Endothelial cell (in vitro differentiated cells): ENCODE measurements at places on chromosomes 6 and 20. TPM values are rescaled to one million over a fixed set of nuclear protein-coding genes. Genes with fewer than 3 reads are reported as not detected.

DNA sequence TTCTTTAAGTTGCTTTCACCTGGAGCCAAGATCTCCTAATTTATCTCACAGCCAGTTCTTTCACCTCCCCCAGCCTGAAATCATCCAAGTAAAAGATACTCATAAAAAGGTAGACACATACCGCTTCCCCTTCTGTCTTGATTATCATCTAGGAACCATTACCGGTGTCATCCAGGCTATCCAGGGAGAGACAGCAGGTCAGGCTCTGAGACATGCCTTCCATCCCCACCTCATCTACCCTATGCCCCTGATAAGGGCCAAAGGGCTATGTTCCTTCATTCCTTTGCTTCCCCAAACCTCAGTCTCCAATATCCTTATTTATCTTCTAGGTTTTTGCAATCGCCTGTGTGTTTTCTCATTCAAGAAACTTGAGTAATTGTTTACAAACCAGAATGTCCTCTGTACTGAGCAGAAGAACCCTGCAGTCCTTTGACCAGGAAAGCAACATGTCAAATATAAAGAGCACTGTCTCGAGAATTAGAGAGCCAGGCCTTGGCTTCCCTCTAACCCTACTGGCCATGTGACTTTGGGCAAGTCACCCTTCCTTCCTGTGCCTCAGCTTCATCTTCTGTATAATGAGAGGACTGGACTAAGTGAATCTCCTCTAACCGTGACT lies 41.0 kb downstream of the TNFRSF21 start:
- no peak for DNase-seq

DNA sequence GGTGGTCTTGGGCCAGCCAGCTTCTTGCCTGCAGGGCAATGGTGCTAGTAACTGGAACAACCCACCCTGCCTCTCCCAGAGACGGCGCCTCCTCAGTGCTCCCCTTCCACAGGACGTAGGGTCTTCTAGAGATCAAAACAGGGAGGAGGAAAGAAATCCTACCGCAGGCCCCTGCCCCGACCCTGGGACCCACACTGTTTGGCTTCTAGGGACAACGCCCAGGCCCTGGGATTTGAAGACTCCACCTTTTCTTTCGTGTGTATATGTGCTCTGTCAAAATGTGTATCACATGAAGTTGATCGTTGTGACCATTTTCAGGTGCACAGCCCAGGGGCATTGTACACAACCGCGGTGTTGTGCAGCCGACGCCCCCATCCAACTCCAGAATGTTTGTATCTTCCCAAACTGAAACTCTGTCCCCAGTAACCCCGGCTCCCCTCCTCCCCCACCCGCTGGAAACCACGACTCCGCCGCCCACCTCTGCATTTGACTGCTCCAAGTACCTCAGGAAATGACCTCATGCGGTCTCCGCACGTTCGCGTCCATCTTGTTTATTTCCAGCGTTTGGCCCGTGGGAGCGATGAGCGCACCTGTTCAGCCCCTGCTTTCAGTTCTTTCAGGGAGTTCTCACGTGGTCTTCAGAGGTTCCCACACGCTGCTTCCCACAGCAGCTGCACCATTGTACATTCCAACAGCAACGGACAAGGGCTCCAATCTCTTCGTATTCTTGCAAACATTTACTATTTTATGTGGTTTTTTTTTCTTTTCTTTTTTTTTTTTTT lies 3.4 kb upstream of the BHLHE23 start:
- DNase-seq, result no peak

- DNase-seq, result no peak
These were observed 443.4 kb upstream of the MMS22L start for GRCh38 chr6:97726378-97726777.

GRCh38 chr6:119978274-119978889 lies 628.8 kb upstream of the MAN1A1 start:
- peak; percentile 14 for DNase-seq

GRCh38 chr6:111707773-111708172 lies 102.1 kb upstream of the TRAF3IP2 start:
- DNase-seq, result no peak

GRCh38 chr20:21127201-21127981 lies 1.5 kb downstream of the KIZ start:
- no peak for DNase-seq

- no peak for DNase-seq
These were observed 474.6 kb downstream of the COL12A1 start for GRCh38 chr6:74731204-74731603.

DNA sequence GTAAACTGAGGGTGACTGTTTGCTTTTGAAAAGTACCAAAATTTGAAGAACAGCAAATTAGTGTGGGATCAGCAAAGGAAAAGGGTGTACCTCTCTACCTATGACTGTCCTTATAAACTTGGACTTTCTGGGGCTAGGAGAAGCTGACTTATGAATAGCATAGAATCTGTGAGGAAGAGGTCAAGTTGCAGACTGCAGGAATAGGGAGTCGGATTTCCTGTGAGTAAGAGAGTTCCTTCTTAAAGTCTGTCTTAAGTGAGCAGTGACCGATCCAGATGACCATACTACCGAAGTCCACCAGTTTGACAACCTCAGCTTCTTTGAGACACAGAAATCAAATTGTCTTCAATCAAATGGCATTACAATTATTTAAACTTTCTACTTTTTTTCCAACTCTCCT lies 708.7 kb downstream of the UTRN start:
- DNase-seq, result no peak

GRCh38 chr20:48198929-48199451 lies 413.7 kb upstream of the SULF2 start:
- no peak for DNase-seq

DNA sequence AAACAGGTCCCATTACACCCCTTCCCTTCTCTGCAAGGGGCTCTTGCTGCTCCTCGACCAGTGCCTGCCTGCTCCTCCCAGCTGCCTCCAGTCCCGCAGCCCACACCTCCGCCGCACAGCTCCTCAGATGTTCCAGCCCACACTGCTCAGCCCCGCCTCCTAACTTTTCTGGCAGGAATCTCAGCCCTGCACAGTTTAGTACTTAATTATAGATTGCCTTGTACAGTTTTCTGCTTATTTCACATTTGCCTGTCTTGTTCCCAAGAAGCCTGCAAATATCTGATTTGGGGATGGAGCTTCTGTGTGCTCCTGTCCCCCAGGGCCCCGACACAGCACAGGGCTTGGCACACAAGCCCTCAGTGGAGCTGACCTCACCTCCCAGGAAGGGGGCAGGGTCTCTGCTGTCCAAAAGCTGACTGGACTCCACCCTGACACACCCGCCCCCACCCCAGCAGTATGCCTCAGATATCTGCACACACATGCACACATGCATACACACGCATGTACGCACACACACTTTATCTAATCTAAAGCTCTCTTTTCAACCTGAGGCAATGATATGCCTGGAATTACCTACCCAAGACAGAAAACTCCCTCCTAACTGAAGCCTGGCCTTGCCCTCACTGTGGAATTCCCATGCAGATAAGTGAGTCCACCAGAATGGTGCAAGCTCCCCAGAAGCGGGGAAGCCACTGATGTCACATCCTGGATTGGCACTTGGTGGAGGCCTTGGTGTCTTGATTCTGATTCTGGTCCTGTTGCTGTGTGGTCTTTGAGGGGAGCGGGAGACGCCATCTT lies 1.2 kb upstream of the PNPLA1 start:
- no peak for DNase-seq

GRCh38 chr6:167235005-167235404 lies 56.1 kb upstream of the UNC93A start:
- no peak for DNase-seq

DNA sequence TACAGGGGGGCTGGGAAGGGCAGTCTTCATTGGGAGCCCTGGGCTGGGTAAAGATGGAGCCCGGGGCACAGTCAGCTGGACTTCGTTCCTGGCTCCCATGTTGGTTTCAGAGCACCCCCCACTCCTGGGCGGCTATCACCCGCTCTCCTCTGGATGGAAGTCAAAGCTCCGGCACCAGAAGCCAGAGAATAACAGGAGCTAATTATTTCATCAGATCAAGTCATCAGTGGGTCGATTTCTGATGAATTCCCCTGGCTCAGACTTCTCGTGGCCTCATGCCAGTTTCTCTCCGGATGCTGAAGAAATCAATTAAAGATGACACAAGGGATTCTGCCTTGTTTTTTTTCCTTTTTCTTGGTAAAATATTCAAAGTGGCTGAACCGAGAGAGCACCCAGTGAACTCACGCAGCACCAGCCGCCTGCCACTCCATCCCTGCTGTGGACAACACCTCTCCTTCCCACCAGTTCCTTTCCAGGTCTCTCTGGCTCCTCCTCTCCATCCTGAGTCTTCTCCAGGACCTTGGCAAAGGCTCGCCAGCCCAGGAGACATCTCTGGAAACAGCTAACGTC lies 22.5 kb downstream of the SULF2 start:
- DNase-seq, result no peak

- DNase-seq, result no peak
These were observed 18.2 kb downstream of the MAS1 start for GRCh38 chr6:159908979-159909378.

DNA sequence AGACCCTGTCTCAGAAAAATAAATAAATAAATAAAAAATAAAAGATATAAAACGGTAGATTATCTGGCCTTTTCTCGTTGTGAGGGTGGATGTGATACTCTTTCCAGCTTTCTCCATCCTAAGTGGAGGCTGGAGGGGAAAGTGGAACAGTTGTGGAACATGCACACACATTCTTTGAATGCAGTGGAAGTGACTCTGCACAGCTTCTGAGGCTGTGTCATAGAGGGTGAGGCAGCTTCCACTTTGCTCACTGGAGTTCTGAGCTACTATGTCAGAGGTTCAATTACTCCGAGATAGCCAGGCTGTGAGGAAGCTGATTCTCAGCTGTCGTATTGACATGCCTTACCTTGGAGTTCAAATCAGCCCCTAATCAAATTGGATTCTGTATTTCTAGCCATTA lies 82.2 kb downstream of the CHMP4B start:
- no peak for DNase-seq

DNA sequence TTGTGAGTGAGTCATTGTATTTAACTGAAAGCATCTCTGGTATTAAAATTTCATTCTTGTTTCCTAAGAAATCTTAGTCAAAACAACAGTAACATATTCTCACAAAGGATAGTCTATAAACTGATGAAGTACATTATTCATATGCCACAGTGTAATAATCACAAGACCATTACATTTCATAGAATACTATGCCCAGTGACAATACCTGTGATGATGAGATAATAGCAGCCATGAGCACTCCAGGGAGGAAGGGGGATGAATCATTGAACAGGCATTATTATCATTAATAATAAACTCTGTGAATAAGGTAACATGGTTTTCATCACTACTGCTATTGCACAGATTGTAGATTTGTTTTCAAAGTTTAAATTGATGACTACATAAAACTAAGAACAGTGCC lies 667.9 kb downstream of the EPM2A start:
- no peak for DNase-seq

DNA sequence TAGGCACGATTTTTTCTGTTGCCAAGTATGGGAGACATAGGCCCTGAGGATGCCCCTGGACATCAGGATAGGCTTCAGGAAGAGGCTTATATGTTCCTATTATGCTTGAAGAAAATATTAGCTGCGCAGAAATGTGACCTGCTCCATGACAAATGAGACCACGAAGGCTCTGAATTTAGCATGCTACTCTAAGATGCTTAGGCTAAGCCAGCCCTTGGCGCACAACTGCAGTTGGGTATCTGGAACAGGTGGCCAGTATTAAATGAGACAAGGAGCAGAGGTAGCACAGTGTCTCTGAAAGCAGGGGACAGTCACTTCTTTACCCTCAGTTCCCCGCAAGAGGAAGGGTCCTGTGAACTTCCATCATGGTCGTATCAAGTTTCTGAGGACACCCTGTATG lies 90.0 kb downstream of the RREB1 start:
- no peak for DNase-seq

DNA sequence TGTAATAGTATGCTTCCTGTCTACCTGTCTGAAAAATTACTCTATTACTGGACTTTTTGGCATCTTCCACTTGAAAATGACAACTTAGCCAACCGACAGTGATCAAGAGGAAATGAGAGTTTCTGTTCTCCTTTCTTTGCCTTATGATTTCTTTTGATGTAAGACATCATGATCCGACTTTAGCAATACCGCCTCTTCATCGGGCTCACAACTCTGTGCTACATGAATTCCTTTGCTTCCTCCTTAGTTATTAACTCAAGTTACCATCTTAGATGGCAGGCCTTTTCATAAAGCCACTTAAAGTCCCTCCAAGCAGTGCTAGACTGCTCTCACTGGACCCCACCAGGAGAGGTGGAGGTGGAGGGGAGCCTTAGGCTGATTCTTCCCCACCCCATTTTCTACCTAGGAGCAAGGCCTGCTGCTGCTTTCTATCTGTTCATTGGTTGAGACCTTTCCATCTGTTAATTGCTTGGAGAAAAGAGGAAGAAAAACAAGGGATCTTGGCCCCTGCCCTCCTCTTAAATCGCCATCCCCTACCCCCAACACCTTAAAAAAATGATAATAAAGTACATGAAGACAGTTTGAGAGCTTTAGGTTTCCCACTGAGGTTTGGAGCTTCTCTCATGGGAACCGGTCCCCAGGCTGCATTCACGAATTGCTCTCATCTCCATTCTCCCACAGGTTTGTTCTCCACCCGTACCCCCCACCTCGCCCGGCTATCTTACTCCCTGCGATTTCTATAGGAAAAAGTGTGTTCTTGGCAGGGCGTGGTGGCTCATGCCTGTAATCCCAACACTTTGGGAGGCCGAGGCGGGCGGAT lies 21.6 kb upstream of the MCM3 start:
- no peak for DNase-seq

DNA sequence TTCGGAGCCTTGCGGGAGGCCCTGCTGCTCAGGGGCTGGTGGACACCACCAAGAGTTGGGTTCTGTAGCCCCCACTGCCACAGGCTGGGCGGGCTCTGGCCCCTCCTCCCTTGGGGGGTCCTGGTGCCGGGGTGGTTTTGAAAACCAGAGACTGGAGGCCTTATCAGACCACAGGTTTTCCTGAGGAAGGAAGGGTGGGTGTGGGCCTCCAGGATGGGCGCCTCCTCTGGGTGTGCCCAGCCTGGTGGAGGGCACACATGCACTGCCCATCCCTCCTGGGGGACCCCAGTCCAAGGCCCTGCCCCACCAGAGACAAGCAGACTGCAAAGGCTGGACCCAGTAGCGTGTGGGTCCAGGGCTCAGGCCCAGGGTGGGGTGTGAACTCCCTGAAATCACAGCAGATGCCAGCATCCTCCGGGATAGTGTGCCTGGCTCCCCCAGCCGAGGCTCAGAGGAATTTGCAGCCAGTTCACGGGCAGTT lies 13.5 kb upstream of the ZBTB46 start:
- DNase-seq, result no peak

The HMGCLL1 gene
- total RNA-seq, result 1.2 TPM

The HTR1E gene
- not detected for total RNA-seq

The EIF2S2 gene
- 107 TPM for total RNA-seq

The TSHZ2 gene
- 2.3 TPM for total RNA-seq

The TRIM31 gene
- not detected for total RNA-seq

The SIRPD gene
- not detected for total RNA-seq

The TUBB1 gene
- not detected for total RNA-seq

The GGTLC1 gene
- total RNA-seq, result not detected

The PTGIS gene
- 12.2 TPM for total RNA-seq

The HLA-DRA gene
- total RNA-seq, result 0.28 TPM

The SMIM26 gene
- total RNA-seq, result 41.0 TPM

The MYCT1 gene
- total RNA-seq, result 178 TPM

The COL21A1 gene
- 1.2 TPM for total RNA-seq

The TTK gene
- total RNA-seq, result 6.6 TPM

The KIAA1755 gene
- total RNA-seq, result not detected

The CNKSR3 gene
- 9.7 TPM for total RNA-seq
